ENCODE measurements at places on chromosomes 7 and 10.
A peak's percentile ranks its signal among the peaks of the same experiment; 100 is the strongest.

GRCh38 chr10:88478256-88478655 is 104.9 kb downstream of the RNLS start:
- no peak for DNase-seq

DNA sequence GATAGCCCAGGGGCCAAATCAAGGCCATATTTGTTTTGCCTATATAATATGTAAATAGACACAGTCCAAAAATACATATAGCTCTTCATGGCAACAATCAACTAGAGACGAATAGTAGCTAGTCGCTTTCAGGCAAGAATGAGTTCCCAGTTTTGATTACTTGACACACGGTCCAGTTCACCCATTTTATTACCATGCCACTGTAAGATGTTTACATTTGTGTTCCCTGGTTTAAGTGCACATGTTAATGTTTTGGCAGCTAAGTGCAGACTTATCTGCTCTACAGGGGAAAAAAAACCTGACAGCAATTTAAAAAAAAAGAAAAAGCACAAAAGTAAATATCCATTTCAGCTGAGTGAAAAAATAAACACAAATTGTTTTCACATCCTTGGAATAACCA is 213.1 kb downstream of the TPK1 start:
- DNase-seq = no peak

GRCh38 chr7:90473814-90474213 is 4.4 kb downstream of the PTTG1IP2 start:
- no peak for DNase-seq

DNA sequence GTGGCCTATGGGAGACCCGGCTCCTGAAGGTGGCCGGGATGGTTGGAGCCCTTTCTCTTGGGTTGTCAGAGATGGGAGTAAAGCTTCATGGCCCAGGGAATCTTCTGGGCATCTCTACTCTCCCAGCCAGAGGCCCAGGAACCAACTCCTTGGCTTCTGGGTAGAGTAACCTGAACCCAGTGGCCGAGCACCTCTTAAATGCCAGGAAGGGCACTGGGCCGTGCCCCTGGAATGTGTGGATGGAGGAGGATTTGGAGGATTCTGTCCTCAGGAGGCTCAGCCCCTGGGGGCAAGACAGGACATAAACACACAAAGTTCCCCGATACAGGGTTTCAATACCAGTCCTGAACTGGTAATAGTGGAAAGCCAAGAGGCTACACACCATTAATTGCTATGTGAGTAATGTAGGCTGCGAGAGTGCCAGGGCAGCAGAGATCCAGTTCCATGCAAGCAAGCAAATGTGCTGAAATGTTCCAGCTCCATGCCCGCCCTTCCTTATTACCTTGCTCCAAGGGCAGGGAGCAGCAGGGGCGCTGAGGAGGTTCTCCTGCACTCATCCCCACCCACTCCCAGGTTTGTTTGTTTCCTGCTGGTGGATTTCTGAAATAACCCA is 1.2 kb downstream of the PALD1 start:
- no peak for DNase-seq

DNA sequence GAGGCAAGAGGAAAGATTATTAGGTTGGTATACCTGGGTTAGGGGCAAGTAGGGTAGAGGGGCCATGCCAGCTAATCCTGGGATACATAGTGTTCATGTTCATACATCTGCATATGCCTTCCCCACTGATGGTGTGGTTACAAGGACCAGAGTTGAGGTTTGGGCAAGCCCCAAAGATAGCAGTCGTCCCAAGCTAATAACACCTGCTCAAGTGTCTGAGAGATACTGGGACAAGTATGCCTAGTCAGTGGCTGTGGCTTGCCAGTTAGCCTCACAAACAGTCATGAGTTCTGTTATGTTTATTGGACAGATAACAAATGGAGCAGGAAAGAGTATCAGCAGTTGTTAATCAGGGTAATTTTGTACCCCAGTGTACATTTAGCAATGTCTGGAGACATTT is 139.6 kb downstream of the ADAM22 start:
- DNase-seq = no peak

DNA sequence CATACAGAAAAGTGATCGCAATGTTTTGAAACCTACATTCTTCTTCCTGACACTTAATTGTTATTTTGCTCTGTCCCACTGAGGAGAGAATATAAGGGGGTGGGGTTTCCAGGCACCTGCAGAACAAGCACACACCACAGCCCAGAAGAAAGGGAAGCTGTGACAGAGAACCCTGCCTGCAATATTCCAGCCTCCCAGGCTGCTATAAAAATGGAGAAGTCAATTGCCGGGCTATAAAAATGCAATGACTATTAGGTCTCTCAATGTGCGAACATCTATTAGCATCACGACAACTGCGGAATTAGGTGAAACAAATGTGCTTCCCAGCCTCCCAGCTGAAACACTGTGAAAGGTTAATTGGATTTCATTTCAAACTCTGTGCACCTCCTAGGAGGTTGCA is 145.3 kb upstream of the FRMD4A start:
- DNase-seq = no peak

DNA sequence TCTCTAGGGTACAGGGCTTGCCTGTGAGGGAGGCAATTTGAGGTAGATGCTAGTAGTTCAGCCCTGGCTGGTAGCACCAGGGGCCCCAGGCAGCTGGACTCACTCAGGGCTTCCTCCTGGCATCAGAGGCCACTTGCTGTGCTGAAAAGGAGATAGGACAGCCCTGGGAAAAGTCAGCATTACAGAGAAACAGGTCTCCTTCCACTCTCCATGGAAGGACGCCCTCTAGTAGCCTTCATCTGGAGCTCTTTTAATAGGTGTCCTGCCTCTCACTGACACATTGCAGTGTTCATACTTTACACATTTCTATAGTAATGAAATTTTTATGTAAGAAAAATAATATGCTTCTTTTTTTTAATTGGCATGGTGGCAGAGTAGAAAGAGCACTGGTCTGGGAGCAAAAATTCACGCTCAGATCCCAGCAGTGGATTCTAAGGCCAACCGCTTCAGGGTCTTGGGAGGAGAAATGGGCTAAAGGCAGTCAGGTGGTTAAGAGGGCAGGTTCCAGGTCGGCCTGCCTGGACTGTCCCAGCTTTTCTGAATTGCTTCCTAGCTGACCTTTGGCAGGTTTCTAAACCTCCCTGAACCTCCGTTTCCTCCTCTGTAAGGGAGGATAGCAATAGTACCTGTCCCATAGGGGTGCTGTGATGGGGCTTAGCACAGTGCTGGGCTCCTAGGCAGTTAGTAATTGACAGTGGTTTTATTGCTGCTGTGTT is 35.8 kb downstream of the AIFM2 start:
- DNase-seq = no peak

DNA sequence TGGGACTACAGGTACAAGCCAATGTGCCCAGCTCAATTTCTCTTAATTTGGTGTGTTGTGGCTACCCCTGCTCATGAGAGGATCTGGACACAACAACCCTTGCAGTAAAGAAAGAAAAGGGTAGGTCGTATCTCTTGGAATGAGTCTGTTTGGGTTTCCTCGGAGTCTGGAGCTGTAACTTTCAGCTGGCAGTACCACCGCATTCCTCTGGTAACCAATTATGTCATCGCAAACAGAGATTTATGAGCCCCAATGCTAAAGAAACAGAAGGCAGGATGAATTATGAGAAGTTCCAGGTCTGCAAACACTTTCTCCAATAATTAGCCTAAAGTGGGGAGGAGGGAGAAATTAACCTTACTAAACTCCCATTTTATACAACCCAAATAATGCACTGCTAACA is 186.6 kb upstream of the NRP1 start:
- DNase-seq = no peak

- DNase-seq = no peak
Observed at GRCh38 chr10:132898391-132899053, 43.8 kb downstream of the CFAP46 start.

- no peak for DNase-seq
Observed at GRCh38 chr7:75617634-75618234, 121.0 kb downstream of the HIP1 start.

- peak; percentile 80 for DNase-seq
Observed at GRCh38 chr7:27134392-27134791, 3.8 kb upstream of the HOXA4 start.

DNA sequence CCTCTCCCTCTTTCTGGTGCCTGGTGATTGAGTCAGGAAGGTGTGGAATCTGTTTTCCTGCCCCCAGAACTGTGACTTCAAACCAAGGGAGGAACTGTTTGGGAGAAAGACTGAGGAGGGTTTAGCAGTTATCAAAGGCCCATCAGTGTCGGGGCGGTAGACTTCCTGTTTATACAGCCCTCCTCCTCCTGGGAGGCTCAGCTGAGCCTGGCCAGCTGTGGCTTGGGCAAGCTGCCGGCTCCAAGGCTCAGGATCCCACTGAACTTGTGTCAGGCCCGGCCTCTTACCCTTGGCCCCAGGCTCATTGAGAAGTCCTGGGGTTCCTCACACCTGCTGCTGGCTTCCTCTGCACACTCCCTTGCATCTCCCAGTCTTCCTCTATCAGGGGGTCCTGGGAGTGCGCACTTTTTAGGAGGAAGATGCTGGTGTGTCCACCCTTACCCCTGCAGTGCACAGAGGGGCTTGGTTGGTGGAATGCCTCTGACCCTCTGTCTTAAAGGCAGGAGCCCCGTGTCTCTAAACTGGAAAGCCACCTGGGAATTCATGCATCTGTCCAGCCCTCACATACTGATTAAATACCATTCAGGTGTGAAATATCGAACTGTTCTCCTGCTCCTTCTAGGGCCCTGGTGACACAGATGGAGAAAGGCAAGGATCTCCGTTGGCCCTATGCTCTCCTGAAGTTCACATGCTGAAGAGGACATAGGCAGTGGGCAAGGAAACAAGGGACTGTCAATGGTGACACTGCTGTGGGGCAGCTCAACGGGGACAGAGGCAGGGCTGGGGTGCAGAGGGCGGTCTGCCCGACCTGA is 32.4 kb downstream of the CXCL12 start:
- no peak for DNase-seq

DNA sequence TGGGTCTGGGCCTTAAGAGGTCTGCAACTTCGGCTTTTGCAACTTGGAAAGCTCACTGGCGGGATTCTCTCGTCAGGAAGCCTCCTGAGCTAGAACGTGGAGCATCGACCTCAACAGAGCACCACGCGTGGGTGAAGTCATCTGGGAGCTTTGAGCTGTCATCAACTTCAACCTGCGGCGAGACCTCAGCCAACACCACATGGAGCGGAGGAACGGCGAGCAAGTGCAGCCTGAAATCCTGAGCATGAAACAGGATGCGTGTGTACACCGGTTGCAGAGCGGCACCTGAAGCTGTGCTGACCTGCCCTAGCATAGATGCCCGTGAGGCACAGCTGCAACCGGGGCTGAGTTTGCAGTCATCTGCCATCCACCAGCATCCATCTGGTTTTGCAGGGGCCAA is 295.7 kb upstream of the SHH start:
- DNase-seq = no peak

GRCh38 chr7:150828384-150828783 is 23.9 kb upstream of the AOC1 start:
- no peak for DNase-seq

GRCh38 chr10:126628746-126629145 is 41.7 kb downstream of the C10orf90 start:
- no peak for DNase-seq

DNA sequence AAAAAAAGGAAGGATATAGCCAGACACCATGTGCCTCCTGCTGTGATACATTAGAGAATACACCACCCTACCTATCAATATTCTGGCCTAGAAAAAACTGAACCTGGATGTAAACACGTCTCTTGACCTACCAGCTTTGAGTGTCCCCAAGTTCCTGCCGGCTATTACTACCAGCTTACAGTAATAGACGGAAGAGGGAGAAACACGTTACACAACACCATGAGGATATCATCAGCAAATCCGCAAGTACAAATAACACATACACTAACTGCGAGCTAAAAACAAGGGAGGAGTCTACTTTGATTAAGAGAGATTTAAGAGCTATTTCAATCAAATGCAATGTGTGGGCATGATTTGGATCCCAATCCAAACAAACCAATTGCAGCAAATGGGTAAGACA is 113.0 kb downstream of the COL28A1 start:
- DNase-seq = no peak

DNA sequence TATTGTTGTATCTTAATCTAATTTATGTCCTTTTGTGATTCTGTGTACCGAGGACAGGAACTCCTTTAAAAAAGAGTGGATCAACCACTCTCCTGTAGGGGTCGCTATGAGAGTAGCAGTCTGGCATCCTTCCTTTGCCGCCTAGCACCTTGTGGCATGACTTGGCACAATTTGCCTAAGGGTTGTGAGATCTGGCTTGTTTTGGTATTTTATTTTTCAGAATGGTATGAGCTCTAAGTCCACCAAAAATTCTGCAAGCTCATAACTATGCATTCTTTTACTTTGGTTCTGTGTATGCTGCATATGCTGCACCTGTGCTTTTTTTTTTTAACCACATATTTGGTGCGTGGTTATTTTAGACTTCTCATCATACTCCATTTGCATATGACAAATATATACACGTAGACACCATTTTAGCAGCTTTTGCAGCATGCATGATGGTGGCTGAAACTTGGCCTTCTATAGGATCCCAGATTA is 112.8 kb downstream of the CDK14 start:
- DNase-seq = peak; percentile 23

- DNase-seq = no peak
Observed at GRCh38 chr7:149161241-149161848, 14.1 kb downstream of the ZNF398 start.

DNA sequence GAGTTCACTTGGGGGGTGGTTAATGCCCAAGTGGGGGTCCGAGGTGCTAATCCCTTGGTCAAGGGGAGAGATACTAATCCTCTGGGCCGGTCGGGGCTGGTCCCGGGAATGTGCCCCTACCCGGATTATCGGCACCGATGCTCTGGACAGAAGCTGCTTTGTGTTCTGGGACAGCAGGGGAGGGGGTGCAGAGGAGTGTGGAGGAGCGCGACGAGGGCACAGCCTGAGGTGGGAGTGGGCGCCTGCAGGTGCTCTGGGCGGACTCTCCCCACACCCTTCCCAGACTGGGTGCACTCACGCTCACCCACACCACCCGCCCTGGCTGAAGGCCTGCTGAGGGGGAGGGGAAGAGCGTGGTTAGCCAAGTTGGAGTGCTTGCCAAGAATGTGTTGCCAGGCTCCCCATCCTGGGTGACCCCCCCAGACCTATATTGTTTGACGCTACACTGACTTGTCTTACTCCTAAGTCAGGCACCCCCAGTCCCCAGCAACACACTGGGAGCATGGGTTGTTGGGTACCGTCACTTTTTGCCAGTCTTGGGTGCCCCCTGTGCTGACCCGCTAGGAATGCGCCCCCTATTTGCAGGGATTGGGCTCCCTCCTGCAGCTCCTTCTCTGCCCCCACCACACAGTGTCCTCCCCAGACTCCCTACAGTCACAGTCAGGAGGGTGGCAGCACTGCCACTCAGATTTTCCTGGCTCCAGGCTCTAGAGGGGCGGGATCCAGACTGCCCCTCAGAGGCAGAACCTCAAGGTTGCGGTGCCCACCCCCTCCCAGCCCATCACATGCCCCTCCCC is 1.2 kb downstream of the SLC4A2 start:
- DNase-seq = peak; percentile 21

DNA sequence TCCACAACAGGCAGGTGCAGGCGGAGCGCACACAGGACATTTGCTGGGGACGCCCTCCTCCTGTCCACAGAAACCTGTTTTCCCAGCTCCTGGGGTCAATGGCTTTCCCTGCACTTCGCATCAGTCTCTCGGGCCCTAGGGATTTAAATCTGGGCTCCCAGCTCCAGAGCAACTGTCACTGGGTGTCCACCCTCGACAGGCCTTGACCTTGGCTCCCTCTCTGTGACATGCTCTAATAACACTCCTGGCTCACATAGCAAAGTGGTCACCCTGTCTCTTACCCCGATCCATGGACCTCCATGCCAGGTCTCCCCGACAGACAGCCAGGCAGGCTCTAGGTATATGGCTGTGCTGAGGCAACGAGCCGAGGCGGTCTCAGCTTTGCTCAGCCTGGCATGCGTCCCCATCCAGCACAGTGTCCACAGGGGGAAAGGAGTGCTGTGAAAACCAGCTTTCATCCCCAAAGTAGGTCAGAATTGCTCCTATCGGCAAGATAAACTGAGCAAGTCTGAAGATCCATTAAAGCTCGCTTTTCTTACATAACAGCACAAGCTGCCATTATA is 195.6 kb downstream of the TNS3 start:
- DNase-seq = no peak
